ELR (cell line): ENCODE measurements at places on chromosomes 13 and 19.

- no peak for DNase-seq
Measured at GRCh38 chr19:19655641-19656343, 7.7 kb downstream of the ATP13A1 start.

- DNase-seq: no peak
Measured at GRCh38 chr13:33992881-33993336, 175.0 kb downstream of the RFC3 start.

DNA sequence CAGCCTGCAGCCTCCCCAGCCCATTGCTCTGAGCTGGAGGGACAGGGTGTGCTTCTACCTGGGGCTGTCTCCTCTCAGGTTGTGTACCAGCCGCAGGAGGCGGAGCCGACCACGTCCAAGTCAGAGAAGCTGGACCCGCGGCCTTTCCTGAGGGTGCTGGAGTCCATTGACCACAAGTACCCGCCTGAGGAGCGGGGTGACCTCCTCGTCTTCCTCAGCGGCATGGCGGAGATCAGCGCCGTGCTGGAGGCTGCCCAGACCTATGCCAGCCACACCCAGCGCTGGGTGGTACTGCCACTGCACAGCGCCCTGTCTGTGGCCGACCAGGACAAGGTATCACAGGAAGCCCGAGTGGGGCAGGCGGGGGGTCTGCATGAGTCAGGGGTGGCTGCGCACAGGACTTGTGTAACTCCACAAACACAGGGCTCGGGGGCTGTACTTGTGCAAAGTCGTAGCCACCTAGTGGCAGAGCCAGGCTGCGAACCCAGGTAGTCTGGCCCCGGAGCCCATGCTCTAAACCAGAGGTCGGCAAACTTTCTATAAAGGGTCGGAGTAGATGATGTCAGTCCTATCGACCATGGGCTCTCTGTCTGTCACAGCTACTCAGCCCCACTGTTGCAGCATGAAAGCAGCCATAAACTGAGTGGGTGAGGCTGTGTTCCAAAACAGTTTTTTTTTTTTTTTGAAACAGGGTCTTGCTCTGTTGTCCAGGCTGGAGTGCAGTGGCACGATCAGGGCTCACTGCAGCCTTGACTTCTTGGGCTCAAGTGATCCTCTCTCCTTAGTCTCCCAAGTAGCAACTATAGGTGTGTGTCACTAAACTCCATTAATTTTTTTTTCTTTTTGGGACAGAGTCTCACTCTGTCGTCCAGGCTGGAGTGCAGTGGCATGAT, 8.9 kb downstream of the DHX34 start:
- peak; percentile 16 for DNase-seq

DNA sequence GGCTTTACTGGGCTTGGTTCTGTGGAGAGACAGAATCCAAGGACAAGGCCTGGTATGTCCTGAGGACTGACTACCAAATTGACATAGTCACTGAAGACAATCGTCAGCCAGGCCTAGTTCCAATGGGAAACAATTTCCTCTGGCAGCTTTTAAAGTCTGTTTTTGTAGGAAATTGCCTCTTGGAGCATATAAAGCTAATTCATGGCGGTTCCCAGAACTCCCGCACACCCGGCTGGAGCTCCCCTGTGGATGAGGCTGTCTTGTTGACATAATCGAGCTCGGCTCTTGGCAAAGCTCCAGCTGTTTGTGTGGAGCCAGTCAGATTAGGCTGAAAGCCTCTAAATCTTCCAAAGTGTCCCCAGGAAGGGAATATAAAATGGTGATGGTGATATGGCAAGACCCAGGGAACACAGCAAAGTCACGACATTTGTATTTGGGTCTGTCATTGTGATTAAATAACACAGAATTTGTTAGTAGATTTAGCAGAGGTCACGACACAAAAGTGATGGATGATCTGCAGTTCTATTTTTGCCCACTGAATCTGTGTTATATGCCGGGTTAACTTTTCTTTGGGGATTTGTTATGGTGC, 395.0 kb downstream of the PCDH9 start:
- DNase-seq: no peak

GRCh38 chr13:97111756-97112155, 110.4 kb upstream of the MBNL2 start:
- DNase-seq: no peak

DNA sequence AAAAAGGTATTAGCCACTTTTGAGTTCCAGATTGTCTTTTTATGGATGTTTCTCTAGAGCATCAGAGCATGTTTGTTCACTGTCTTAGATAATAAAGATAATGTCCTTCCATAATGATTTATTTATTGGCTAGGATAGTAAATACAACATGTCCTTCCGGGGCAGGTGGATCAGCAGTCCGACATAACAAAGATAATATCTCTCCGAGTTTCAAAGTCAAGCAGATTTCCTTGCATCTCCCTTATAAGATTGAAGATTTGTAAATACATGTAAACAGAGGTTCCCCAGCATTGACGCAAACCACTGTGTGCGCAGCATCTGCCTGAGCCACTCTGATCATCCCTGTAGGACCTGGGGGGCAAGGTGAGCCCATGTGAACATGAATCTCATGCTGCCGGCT, 8.8 kb upstream of the KLK15 start:
- no peak for DNase-seq

DNA sequence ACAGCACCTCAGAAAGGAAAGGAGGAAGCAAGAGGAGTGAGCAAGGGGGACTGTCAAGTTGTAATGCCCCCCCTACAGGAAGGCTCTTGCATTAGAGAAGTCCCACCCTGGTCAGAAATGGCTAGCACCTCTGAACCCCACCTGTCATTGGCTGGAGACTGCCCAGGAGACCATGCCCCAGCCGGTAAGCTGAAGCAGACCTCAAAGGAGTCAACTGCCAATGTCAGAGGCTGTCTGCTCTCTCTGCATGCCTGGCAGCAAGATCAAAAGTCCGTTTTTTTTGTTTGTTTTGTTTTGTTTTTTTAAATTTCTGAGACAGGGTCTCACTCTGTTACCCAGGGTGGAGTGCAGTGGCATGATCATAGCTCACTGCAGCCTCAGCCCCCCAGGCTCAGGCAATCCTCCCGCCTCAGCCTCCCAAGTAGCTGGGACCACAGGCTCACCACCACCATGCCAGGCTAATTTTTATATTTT, 8.1 kb upstream of the BCL3 start:
- peak; percentile 42 for DNase-seq

- peak; percentile 53 for DNase-seq
Measured at GRCh38 chr19:49362929-49363267, 682 bp upstream of the TEAD2 start.

DNA sequence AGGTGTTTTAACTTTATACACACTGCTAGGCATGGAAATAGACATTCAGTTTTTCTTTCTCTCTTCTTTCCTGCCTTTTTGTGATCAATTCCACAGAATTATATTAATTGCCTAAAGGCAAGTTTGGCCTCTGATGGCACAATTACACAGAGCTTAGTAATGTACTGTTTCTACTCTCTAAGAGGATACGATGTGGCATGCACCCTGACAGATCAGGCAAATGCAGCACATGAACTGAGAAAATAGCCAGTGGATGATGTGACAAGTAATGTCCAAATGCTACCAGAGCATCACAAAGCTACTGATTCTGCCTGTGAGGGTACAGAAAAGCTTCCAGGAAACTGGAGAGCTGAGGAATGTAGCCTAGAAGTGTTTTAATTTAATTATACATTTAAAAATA, 233.8 kb upstream of the PRR20A start:
- no peak for DNase-seq

DNA sequence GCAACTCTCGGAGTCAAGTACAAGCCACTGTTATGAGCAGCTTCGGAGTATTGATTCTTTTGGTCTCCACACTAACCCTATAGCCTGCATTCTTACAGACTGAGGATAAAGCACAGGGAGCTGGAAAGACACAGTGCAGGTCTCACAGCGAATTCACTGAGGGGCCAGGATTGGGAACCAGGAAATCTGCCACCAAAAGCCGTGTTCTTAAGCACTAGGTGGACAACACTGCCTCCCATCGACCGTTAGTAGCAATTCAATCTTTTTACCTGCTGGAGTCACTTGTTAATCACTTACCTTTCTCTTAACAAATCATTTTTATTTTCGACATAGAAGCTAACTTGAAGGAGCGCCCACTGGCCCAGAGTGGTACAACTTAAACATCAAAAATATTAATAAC, 6.3 kb downstream of the PMIS2 start:
- DNase-seq: peak; percentile 41

GRCh38 chr13:25085125-25085742, 10.7 kb upstream of the PABPC3 start:
- peak; percentile 61 for DNase-seq

DNA sequence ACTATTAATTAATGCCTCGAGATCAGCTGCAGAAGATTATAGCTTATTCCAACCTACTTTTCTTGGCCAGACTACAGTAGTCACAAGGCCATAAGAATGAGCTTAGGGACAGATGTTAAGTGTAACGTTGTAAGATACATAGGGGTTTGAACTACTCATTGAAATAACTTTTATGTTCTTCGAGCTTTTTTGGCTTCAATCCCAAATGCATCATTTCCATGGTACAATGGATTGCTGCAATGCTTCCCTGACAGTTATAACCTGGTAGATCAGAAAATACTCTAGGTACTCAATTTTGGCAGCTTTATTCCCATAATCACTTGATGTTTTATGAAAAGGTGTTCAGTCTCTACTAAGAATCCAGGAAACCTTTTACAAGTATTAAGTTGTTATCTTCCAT, 2216.7 kb upstream of the PCDH20 start:
- no peak for DNase-seq

DNA sequence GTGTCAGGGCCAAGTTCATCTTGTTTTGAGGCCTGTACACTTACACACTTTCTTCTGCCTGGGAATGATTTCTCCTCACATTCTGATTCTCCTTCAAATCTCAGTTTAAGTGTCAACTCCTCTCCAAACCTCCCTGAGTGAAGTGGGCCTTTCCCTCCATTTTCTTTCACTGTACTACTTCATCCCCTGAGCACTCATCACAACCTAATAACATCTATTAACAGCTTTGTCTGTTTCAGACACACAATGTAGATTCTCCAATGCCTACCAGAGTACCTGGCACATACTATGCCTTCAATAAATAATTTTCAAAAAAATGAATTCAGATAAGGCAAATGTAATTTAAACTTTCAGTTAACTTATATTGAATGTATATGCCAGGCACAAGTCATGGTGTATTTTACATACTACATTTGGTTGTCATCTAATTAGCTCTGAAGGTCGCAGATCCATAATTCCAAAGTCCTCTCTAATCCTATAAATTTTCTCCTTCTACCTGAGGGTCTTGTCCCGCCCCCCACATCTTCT, 357 bp upstream of the COG6 start:
- no peak for DNase-seq

GRCh38 chr19:610801-611480, 21.3 kb downstream of the HCN2 start:
- DNase-seq: peak; percentile 83

GRCh38 chr13:40922437-40923040, 96.6 kb downstream of the ELF1 start:
- DNase-seq: no peak

GRCh38 chr19:51726049-51726448, 2.3 kb upstream of the HAS1 start:
- DNase-seq: peak; percentile 70

DNA sequence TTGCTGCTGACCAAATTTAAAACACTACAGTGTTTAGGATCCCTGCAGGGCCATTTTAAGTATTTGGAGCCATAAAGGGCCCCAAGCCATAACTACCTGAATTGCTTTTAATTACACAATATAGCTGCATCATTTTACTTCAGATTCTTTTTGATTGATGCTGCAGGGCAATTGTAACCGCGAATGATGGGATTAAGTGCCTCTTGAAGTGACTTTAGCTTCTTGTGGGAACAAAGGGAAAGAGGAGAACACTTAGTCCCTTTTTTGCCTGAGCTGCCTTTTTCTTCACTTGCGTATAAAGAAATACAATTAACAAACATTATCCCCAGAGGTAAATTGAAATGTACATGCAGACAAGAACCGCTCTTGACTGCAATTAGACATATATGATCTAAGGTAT, 228.5 kb downstream of the ZIC5 start:
- no peak for DNase-seq

DNA sequence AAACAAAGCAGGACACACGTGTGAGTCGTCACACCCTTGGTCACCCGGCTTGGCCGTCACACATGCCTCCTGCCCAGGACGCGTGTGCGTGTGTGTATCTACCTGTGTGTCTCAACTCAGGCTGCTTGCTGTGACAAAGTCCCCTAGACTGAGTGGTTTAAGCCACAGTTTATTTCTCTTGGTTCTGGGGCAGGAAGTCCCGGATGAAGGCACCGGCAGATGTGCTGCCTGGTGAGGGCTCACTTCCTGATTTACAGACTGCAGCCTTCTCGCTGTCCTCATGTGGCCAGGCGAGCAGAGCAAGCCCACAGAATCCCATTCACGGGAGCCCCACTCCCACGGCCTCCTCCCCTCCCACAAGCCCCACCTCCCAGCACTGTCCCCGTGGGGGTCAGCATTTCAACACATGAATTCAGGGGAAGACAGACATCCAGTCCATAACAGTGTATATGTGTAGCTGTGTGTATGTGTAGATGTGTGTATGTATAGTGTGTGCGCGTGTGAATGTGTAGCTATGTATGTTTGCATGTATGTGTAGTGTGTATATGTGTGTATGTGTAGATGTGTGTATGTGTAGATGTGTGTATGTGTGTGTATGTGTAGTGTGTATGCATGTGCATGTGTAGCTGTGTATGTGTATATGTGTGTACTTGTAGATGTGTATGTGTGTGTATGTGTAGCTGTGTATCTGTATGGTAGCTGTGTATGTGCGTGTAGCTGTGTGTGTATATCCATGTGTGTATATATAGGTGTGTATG, 51.5 kb downstream of the MCF2L start:
- no peak for DNase-seq

DNA sequence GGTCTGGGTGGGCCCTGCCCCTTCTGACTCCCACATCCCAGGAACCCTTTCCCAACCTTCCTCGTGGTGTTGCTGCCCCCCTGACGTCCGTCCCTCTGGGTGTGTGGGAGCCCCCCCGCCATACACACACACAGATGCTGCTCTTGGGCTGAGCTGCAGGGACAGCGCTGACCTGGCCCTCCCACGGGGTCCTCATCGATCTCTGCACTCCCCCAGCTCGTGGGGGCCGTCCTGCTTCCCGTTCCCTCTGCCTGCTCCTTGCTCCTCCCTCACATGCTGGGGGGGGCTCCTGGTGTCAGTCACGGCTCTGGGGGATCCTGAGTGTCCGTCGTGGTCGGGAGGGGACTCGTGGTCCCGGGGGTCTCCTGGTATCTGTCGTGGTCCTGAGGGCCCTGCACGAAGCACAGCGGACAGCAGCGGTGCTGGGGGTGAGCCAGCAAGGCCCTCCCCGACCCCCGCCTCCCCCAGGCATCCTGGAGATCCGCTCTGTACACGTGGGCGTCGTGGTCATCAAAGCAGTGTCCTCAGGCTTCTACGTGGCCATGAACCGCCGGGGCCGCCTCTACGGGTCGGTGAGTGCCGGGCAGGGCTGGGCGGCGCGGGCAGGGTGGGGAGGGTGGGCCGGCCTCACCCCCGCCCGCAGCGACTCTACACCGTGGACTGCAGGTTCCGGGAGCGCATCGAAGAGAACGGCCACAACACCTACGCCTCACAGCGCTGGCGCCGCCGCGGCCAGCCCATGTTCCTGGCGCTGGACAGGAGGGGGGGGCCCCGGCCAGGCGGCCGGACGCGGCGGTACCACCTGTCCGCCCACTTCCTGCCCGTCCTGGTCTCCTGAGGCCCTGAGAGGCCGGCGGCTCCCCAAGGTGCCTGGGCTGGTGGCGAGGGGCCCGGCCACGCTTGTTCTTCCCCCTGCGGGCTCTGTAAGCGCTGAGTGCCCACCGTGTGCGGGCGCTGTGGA, 3.4 kb downstream of the FGF22 start:
- DNase-seq: no peak
